Stimulated activated naive CD8-positive, alpha-beta T cell treated with anti-CD3 and anti-CD28 coated beads, Interleukin-15, Interleukin-2, amounts not matched to agents 100 U/mL and 50 U/mL, for 24 hours (primary cell): ENCODE measurements at places on chromosomes 12 and 14.

GRCh38 chr12:123151457-123152454, 866 bp upstream of the PITPNM2 start:
- DNase-seq, result no peak

- DNase-seq, result no peak
Observed at GRCh38 chr12:88505696-88506095, 74.6 kb downstream of the KITLG start.

GRCh38 chr12:101777485-101777884, 38.2 kb upstream of the SYCP3 start:
- no peak for DNase-seq

GRCh38 chr14:104048758-104049507, 36.6 kb upstream of the ASPG start:
- DNase-seq, result no peak

DNA sequence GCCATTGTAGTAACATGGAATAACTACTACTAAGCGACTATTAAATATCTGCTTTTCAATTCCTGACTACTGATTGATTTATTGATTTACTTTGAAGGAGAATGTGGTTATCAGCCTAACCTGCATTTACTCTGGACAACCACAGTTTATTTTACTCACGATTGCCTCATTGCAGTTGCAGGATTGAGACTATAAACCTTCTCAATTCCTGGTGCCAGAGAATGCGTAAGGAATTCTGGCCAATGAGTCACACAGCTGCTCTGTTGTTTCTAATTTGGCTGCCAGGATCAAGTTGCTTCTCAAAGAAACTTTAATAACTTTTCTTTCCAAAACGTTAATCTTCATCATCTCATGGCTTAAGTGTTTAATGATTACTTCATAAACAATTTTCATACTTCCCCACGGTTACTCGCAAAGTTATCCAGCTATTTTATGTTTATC, 13.1 kb upstream of the TMTC1 start:
- no peak for DNase-seq

DNA sequence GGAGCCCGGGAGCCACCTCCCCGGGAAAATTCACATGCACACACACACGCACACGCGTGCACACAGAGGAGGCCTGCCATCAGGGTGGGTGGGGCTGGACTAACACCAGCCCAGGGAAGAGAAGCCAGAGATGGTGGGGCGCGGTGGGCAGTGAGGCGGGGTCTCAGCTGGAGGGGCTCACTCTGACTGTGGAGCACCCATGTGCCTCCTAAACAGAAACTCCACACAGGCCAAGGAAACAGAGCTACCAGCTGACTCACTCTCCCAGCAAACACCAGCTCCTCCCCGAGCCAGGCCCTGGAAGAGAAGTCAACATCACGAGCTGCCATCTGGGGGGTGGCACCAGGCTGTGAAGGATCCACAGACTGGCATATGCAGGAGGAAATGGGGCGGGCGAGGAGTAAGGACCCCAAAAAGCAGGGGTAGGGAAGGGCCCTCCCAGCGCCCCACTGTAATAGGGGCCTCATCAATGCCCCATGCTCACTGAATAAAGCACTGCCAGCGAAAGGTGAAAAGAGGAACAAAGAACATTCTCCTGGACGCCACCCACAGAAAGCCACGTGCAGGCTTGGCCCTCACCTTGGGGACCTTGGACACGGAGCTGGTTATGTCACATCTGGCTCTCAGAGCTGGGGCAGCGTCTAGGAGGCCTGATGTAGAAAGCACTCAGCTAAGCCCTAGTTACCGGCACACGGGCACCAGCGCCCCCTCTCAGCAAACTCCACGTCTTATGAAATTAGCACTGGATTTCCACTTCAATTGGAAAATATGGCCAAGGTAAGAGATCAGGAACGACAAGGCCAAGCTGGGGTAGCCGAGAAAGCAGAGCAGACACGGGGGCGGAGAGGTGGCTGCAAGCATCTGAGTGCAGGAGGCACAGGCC, 8.4 kb upstream of the INF2 start:
- no peak for DNase-seq

DNA sequence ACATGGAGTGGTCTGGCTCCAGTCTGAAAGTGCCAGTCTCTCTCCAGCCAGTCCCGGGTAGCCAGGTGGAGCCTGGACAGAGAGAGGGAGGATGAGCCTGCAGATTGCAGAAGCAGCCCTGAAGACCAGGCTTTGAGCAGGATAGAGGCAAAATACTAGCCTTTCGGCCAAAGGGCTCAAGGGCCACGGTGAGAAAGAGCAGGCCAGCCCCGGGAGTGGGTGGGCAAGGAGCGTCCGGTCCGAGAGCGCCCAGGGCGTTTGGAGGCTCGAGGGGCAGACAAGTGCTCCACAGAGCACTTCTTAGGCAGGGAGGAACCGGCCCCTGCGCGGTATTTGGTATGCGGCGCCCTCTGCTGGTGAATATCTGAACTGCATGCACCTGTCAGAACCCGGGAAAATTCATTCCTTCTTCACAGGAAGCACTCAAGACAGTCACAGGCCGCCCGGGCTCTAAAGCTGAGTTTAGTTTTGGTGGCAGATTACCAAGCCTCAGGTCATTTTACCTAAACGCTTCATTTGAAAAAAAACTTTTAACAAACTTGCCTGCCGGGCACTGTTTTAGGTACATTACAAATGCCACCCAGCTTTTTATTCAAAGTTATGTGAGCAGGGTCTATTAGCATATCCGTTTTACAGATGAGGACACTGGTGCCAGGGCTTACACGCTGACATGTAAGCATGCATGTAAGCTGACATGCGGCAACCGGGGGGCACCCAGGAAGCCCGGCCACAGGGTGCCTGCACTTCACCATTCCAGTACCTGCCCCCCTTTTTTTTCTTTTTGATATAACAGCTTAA, 21.0 kb upstream of the PSMC1 start:
- DNase-seq, result peak; percentile 76

DNA sequence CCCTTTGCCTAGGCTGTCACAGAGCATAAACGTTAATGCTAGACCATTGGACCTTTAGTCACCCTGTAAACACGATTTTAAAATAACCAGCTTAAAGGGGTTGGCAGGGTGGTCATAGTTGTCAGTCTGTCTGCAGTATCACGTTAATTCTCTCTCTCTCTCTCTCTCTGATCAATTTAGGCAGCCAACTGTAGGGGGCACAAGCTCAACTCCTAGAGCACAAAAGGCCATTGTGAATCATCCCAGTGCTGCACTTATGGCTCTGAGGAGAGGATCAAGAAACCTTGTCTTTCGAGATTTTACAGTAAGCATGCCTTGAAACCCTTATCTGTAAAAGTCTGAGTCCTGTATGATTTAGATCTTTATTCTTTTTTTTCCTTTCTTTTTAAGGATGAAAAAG, 97.1 kb downstream of the SCAF11 start:
- no peak for DNase-seq

DNA sequence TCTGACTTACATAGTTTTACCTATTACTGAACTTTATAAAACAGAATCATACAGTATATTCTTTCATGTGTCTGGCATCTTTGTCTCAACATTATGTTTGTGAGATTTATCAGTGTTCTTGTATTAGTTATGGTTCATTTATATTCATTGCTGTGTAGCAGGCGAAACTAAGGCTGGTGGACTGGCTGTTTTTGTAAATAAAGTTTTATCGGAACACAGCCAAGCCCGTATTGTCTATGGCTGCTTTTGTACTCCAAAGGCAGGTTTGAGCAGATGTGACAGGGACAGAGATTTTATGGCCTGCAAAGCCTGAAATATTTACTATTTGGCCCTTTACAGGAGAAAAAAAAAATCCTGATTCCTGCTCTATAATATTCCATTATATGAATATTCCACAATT, 405.8 kb upstream of the RGS6 start:
- DNase-seq, result no peak

GRCh38 chr14:88044776-88045446, 40.0 kb downstream of the GPR65 start:
- DNase-seq, result no peak

- DNase-seq, result no peak
Observed at GRCh38 chr12:127660961-127661360, 606.0 kb upstream of the TMEM132C start.

DNA sequence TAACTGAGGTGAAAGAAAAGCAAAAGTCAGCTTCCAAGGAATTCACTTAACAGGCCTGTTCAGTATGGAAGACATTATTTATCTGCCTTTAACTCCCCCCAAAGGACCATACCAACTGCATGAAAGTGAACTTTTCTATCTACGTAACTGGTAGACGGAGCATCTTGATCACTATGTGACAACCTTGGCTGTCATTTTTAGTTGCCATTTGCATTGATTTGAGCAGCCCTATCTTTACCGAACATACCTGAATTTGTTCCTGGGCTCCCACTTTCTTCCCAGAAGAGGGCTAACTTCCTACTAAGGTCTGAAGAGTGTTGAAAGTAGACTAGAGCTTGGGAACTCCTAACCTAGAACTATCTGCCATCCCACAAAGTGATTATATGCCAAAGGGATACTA, 9.4 kb downstream of the SRSF9 start:
- DNase-seq, result no peak

DNA sequence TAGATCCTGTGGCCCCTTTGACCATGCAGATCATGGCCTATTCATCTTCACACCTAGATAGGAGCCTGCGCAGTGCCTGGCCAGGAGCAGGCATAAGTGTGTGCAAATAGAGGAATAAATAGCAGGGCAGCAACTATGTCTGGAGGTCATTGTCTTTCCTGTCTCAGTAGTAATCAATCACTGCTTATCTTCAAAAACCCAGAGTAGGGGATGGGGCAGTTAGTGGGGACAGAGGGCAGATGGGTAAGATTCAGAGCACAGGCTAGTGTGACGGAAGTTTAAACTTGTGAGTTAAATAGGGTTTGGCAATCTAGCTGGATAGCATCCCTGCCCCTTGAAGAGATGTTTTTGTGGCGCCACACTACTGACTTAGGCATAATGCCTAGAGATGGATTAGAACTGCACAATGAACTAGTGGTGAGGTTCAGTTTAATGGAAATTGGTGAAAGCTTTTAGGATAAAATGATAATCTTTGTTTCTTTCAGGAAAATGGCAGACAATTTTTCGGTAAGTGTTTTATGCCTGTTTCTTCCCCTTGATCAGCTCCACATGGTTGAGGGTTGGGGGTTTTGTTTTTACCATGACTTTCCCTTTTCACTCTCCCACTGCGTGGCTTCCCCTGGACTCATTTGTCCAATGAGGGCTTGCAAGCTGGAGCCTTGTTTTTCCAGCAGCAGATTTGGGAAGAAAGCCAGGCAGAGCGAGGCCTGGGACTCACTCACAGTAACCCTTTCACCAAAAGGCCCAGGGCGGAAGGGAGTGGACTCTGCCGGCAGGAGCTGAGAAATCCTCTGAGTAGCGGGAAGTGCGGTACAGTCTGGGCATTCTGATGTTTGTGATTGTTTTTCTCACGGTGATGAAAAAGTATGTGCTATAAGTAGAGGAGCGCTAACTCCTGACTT, 8.1 kb downstream of the LGALS3 start:
- no peak for DNase-seq

DNA sequence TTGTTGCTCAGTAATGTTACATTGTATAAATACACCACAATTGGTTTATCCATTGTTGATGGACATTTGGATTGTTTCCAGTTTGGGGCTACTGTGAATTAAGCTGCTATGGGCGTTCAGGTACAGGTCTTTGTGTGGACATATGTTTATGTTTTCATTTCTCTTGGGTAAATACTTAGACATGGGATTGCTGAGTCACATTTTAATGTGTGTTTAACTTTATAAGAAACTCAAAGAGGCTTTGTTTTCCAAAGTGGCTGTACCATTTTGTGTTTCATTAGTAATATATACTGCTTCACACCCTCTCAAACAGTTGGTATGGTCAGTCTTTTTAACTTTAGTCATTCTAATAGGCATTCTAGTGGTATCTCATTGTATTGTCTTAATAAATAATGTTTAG, 225.0 kb downstream of the SPTSSA start:
- no peak for DNase-seq

GRCh38 chr14:51277753-51278415, 37.8 kb downstream of the TMX1 start:
- DNase-seq, result no peak

GRCh38 chr14:28373721-28374120, 392.9 kb upstream of the FOXG1 start:
- no peak for DNase-seq

DNA sequence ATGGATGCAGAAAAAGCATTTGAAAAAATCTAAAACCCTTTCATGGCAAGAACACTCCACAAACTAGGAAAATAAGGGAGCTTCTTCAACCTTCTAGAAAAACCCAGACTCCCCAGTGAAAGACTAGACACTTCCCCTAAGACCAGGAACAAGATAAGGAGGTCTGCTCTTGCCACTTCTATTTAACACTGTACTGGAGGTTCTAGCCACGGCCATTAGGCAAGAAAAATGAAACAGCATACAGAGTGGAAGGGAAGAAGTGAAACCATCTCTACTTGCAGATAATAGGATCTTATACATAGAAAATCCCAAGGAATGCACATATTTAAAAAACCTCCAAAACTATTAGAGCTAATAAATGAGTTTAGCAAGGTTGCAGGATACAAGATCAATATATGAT, 42.3 kb downstream of the CHGA start:
- no peak for DNase-seq

GRCh38 chr12:48862760-48863159, 2.9 kb downstream of the RND1 start:
- no peak for DNase-seq

GRCh38 chr12:103840462-103840875, 565 bp downstream of the NT5DC3 start:
- peak; percentile 48 for DNase-seq

DNA sequence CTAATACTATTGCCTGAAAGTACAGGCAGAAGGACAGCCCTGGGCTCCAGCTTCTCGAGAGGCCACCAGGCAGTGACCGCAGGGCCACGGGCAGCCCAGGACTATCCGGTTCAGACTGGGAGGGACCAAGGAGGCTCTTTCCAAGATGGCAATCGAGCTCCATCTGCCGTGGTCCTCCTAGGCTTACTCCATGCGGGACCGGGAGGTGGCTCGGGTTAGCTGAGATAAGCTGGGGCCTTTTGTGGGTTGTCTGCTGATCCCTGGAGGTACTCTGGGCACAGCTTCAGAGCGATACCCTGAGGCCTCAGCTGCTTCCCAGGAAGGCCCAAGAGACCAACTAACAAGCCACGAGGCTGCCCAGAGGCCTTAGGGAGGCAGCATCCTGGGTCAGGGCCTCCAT, 33.1 kb downstream of the SNRNP35 start:
- DNase-seq, result no peak

- no peak for DNase-seq
Observed at GRCh38 chr14:105150368-105151083, 18.1 kb downstream of the JAG2 start.

GRCh38 chr14:94914191-94914590, 144.3 kb upstream of the GSC start:
- no peak for DNase-seq

DNA sequence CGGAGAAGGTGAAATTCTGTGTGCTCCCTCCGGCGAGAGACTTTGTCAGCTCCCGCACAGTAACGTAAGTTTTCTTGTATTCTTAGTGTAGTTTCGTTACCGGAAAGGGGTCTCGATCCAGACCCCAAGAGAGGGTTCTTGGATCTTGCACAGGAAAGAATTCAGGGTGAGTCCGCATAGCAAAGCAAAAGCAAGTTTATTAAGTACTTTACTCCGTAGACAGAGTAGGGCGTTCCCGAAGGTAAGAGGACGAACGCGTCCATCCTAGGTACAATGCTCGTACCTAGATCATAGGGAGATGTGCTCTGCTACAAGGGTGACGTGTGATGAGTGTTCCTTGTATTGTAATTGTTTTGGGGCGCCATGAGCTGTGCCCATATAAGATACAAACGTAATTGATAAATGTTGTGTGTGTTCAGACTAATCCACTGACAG, 293 bp downstream of the IFI27L1 start:
- no peak for DNase-seq

- no peak for DNase-seq
Observed at GRCh38 chr12:107115119-107115518, 21.8 kb upstream of the CRY1 start.
